ENCODE measurements at places on chromosomes 1 and 21. TPM values are rescaled to one million over a fixed set of nuclear protein-coding genes. Genes with fewer than 3 reads are reported as not detected.

GRCh38 chr21:45994086-45994661 lies 12.6 kb downstream of the COL6A1 start:
- peaks cover 12% of the 10 kb centered on the region for H3K4me1 ChIP-seq
- peaks cover 78% of the 10 kb centered on the region for H3K36me3 ChIP-seq
- no peak overlapping the region for H3K4me3 ChIP-seq
- no peaks in the 10 kb centered on the region for H3K27me3 ChIP-seq
- peak overlapping the region; percentile 67 for H3K27ac ChIP-seq

DNA sequence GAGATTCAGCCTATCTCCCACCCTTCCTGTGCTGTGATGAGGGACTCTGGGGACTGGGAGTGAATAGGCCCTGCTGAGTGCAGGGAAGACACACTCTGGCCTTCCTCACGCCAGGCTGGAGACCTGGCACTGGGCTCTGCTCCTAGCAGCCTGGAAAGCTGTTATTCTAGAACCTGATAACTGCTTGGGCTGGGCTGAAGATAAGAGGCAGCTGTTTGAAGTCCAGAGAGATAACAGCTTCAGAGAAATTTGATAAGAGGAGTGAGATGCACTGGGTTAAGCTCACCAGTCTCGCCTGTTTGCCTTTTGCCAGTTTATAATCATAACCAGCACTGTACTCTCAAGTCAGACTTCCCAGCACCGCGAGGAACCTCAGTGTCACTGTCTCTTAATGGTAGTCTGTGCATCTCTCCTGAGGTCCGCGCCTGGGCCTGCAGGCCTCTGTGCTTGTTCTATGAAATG lies 46.6 kb upstream of the GPR37L1 start:
- no peak for DNase-seq
- no peak overlapping the region for H3K27ac ChIP-seq
- H3K4me3 ChIP-seq = no peak overlapping the region
- no peaks in the 10 kb centered on the region for H3K4me1 ChIP-seq
- H3K27me3 ChIP-seq = no peaks in the 10 kb centered on the region

DNA sequence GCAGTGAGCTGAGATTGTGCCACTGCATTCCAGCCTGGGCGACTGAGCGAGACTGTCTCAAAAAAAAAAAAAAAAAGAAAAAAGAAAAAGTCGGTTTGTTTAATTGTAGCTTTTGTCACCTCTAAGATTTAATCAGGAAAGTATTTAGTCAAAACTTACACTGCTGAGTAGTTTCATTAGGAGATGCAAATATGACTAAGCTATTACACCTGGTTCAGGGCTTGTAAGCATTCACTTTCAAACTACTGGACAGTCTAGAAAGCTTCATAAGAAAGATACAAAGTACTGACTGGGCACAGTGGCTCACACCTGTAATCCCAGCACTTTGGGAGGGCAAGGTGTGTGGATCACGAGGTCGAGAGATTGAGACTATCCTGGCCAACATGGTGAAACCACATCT lies 75.9 kb upstream of the CACYBP start:
- DNase-seq = no peak
- no peak overlapping the region for H3K4me3 ChIP-seq
- H3K27me3 ChIP-seq = no peaks in the 10 kb centered on the region
- H3K27ac ChIP-seq = no peak overlapping the region

- H3K4me1 ChIP-seq = no peaks in the 10 kb centered on the region
- H3K36me3 ChIP-seq = no peaks in the 10 kb centered on the region
- no peaks in the 10 kb centered on the region for H3K27me3 ChIP-seq
- no peak overlapping the region for H3K4me3 ChIP-seq
- H3K27ac ChIP-seq = no peak overlapping the region
These were observed 925 bp downstream of the TNNI1 start for GRCh38 chr1:201420608-201421002.

DNA sequence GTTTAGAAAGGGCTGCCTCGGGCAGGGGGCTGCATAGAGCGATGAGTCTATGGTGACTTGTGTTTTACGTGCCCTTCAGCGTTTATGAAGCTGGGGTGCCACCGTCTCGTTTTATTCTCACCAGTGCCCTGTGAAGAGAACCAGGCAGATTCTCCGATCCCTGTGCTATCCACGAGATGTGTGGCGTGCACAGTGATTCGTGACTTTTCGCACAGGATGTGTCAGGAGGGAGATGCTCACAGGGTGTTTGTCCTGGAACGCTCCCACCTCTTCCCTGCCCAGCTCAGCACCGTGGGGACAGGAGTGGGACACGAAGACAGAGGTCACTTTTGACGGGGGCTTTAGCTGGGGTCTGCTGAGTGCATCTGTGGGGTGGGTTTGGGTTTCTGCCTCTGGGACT lies 54.9 kb upstream of the AJAP1 start:
- no peak overlapping the region for H3K27ac ChIP-seq
- no peaks in the 10 kb centered on the region for H3K4me1 ChIP-seq
- no peaks in the 10 kb centered on the region for H3K36me3 ChIP-seq
- no peak overlapping the region for H3K4me3 ChIP-seq
- no peak for DNase-seq
- peaks cover 42% of the 10 kb centered on the region for H3K27me3 ChIP-seq

DNA sequence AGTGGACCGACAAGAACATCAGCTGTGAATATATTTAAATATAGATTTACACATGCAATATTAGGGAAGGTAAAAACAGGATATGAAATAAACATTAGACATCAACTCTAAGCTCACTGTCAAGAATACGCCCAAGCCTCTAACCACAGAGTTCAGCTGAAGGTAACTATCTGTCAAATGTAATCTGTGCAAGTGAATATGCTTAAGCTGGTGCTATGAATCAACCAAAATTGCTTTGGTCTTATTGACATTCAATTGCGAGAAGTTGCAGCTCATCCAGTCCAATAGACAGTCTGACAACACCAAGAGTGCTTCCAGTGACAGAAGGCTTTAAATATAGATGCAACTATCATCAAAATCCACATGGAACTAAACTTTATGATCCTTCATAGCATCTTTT lies 32.3 kb downstream of the USH2A start:
- no peaks in the 10 kb centered on the region for H3K4me1 ChIP-seq
- no peaks in the 10 kb centered on the region for H3K27me3 ChIP-seq
- no peaks in the 10 kb centered on the region for H3K36me3 ChIP-seq
- no peak overlapping the region for H3K4me3 ChIP-seq
- DNase-seq = no peak

The PDC gene
- not detected for total RNA-seq

The SERPINC1 gene
- not detected for total RNA-seq

The NBPF15 gene
- total RNA-seq = 14.1 TPM

The PRKCZ gene
- total RNA-seq = 21.7 TPM

The C1orf185 gene
- total RNA-seq = not detected

Data from suprapubic skin (tissue), 4 donors.